COR-L47 (cell line): ENCODE measurements at places on chromosomes 16 and 17.

DNA sequence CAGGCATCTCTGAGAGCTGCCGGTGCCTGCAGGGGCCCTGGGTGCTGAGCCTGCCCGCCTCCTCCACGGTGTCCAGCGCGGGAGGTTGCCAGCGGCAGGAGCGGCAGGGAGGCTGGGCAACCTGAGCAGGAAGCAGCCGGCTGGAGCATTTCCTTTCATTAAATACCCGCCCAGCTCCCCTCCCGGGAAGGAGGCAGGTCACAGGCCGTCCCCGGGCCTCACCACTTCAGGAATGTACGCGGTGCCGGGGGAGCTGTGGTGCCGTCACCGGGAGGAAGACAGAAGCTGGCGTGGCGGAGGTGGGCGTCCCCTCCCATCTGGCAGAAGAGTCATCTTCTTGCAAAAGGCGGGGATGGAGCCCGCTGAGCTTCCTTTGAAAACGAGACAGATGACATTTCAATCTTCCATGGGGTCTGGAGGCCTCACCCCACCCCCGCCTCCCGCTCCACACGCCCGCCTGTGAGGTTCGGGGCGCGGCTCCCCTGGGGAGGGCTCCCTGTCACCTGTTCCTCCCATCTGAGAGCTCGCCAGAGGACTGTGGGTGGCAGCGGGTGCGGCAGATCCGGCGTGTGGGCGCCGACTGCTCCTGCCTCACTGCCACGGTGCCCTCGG lies 16.0 kb downstream of the SOX8 start:
- peak; percentile 82 for DNase-seq

GRCh38 chr17:8103549-8103948 lies 14.8 kb downstream of the ALOXE3 start:
- no peak for DNase-seq

- no peak for DNase-seq
Observed at GRCh38 chr16:15507301-15507958, 73.0 kb downstream of the BMERB1 start.

DNA sequence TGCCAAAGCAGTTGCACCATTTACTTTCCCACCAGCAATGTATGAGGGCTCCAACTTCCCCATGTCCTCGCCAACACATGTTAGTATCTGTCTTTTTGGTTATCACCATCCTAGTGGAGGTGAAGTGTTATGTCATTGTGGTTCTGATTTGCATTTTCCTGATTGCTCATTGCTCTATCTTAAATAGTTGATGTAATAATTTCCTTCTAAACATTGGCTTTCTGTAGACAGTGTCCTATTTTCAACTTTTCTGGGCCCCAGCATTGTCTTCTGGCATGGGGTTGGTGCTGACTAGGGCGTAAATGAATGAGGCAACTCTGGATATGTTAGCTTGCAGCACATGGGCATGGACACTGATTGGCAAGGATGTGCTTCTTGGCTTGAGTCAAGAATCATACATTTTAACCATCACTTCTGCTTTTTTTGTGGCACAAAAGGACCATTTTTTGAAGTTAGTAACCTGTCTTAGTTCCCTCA lies 25.1 kb downstream of the PLCG2 start:
- DNase-seq = no peak

DNA sequence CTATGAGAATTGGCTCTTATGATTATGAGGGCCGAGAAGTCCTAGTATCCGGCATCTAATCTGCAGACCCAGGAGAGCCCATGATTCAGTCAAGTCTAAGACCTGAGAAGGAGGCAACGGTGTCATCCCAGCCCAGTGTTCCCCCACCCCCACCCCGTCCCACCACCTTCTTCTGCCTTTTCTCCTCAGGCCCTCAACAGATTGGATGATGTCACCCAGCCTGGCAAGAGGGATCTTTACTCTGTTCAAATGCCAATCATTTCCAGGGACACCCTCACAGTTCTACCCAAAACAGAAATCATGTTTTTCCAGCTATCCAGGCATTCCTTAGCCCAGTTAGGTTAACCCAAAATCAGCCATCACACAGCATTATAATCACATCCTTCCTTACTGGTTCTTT lies 10.0 kb upstream of the GAA start:
- no peak for DNase-seq

DNA sequence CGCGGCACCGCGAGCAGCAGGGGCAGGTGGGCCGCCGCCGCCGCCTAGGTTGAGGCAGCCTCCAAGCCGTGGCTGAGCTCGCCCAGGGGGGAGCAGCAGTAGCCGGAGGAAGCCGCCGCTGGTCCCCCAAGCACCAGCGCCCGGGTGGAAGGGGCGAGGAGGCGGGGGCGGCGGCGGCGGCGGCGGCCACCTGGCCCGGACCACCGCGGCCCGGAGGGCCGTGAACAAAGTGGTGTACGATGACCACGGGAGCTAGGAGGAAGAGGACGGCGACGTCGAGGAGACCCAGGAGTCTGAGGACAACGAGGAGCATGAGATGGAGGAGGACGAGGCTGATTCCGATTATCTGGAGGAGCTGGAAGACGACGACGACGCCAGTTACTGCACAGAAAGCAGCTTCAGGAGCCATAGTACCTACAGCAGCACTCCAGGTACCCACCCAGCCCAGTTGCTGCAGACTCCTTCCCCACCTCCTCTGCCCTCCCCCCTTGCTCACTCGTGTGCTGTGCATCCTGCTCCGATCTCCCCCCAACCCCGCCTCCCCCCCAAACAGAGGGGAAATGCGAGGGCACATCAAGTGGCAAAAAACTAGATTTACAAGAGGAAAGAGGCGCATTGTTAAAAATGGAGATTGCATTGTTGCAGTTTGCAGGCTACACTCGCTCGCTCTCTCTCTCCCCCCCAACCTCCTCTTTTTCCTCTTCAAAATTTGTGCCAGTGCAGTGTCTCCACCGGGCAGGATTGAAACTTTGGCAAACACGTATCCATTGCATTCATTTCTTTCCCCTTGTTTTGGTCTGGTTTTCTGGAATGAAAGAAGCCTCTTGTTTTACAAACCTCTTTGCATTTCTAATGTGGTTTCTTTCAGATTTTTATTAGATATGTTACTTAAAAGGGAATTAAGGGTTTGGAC lies 41.8 kb upstream of the AMZ2 start:
- DNase-seq = peak; percentile 39

DNA sequence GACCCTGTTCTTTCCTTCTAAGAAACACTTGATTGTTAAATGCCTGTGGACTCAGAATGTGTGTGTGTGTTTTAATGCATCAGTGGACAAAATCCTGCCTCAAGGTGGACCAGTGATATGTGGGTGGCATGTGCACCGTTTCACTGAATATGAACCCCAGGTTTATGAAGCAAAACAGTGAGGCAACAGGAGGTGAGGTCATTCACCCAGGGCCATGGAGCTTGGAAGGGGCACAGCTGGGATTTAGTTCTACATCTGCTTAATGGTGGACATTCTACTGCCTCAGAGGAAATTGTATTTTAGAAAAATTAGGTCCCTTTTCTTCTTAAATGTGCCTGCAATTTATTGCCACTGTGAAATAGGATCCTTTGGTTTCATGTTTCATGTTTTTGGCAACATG lies 549.5 kb upstream of the EEF2KMT start:
- no peak for DNase-seq

GRCh38 chr17:81683208-81683583 lies 401 bp downstream of the ARL16 start:
- no peak for DNase-seq

GRCh38 chr17:2028737-2029136 lies 1.2 kb upstream of the DPH1 start:
- no peak for DNase-seq

DNA sequence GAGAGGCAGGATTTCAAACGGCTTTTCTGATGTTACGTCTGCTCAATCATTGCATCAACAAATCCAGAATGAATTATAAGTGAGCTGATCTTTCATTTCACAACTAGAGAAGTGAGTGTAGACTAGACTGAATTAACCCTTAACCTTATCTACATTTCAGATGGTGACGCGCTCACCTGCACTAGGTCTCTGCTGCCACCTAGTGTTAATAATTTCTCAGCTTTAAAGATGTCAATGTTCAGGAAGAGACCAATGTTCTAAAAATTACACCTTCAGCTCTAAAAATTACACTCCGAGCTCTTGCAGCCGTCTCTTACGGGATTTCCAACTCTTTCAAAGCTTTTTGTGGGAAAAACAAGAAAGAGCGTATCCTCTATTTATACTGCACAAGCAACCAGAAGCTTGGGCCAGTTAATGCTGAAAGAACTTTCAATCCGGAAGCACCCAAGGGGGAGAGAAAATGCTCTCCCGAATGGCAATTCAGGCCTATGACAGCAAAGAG lies 88.2 kb upstream of the FA2H start:
- DNase-seq = peak; percentile 41

DNA sequence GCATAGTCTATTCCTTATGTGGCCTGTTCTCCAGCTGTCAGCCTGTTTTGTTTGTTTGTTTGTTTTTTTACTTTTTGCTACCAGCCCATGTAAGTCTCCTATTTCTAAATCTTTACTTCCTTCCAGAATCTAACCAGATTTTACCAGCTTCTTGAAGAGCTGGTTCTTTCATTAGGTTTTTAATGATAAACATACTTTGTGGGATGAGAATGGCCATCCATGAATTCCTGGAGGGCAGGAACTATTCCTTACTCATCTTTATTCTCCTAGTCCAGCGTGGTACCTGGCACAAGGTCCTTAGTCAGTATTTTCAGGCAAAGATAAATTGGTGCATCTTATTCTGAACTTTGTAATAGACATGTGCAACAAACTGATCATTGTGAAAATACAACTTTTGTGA lies 17.3 kb downstream of the RSPRY1 start:
- DNase-seq = no peak

DNA sequence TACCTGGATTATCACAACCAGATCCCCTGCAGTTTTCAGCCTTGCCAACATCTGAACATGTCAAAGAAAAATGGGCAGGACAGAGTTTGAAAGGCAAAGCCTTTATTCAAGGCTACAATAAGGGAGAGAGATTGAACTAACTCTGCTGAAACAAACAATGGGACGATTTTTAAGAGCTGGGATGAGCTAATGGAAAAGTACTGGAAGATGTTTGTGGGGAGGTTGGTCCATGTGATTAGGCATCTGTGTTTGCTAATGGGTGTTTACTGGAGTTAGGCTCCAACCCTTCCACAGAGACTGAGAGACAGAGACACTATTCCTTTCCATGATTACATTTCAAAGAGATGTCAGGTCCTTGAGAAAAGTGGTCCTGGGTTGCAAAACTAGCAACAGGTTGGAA lies 35.0 kb upstream of the HSBP1 start:
- no peak for DNase-seq

DNA sequence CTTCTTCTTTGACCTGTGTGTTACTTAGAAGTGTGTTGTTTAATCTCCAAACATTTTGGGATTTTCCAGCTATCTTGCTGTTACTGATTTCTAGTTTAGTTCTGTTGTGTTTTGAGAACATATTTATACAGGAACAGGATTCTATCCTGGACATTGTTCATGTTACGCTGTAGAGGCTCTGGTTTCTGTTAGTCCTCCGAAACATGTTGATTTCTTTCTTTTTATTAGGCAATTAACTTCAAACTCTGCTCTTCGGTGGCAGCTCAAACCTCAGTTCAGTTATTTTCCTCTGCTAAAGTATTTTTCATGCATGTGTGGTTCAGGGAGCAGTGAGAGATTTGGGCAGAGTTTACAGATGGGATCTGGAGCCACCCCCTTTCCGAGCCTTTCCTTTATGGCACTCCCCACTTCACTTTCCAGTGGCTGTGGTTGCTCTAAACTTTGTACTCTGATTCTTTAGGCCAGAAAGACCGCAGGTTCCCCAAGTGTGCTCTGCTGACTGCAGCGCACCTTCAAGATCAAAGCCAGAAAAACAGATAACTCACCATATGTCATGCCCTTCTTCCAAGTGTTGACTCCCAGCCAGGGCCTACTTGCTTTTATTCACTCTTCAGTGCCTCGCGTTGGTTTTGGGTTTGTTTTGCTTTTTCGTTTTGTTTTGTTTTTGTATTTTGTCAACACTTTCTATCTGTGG lies 77.6 kb upstream of the KSR1 start:
- no peak for DNase-seq

DNA sequence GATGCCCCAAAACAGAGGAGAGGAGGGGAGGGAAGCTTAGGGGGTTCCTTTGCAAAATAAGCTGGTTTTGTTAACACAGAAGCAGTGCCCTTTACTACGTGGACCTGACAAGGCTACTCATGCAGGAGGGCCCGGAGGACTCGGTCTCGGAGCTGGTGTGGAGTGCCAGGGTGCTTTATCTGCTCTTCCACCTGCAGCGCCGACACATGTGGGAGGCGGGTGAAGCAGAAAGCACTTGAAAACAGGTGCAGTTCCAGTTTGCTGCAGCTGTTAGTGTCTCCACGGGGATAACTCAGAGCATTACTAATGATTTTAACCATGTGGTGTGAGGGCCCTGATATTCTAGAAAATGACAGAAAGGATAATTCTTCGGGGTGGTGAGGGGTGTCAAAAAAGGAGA lies 35.0 kb upstream of the MNT start:
- no peak for DNase-seq

DNA sequence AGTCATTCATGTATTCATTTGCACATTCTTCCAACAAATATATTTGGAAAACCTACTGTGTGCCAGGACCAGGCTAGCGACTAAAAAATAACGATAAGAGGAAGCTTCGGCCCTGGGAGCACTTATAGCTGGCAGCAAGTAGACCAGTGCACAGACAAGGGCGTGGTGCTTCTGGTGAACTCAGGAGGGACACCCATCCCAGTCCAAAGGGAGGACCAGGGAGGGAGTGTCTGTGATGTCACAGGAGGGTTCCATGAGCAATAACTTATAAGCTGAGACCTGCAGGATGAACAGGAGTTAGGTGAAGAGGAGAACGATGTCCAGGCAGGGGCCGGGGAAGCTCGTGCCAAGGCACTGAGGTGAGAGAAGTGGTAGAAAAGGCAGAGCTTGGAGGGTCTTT lies 17.4 kb upstream of the PHOSPHO1 start:
- no peak for DNase-seq

DNA sequence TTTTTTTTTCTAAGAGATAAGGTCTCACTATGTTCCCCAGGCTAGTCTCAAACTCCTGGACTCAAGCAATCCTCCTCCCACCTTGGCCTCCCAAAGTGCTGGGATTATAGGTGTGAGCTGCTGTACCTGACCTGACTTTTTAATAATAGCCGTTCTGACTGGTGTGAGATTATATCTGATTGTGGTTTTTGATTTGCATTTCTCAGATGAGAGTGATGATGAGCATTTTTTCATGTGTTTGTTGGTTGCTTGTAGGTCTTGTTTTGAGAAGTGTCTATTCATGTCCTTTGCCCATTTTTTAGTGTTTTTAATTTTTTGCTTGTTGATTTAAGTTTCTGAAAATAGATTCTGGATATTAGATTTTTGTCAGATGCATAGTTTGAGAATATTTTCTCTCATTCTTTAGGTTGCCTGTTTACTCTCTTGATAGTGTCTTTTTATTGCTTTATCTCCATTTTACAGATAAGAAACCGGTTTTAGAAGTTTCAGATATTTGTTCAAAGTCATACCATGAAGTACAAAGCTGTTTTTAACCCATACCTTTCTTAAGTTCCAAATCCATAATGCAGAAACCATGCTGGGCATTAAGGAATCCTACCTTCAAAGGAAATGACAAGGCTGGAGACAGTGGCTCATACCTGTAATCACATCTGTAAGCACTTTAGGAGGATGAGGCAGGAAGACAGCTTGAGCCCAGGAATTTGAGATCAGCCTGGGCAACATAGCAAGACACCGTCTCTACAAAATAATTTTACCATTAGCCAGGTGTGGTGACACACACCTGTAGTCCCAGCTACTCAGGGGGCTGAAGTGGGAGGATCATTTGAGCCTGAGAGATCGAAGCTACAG lies 168.4 kb upstream of the TBX2 start:
- no peak for DNase-seq
